ENCODE measurements at places on chromosomes 4 and X.

- no peak for DNase-seq
Measured at GRCh38 chrX:120671963-120672362, 42.1 kb upstream of the C1GALT1C1 start.

GRCh38 chr4:45638641-45639040 lies 485.2 kb downstream of the GABRG1 start:
- DNase-seq: no peak

DNA sequence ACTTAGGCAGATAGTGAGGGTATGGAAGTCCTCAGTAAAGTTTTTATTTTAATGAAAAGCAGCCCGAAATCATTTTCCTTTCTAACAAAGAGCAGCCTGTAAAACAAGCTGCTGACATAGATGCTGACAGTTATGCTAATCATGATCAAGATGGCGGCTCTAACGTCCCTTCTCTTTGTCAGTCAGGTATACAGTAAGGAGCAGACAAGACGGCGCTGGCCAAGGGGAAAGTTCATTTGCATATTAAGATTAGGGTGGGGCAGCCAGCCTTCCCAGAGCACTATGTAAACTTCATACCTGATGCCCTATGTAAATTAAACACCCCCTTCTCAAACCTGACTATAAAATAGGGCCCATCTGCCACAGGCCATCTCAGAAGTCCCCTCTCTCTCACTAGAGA lies 76.9 kb downstream of the MAGEB10 start:
- DNase-seq: no peak

GRCh38 chr4:76767983-76768382 lies 130.0 kb downstream of the SOWAHB start:
- DNase-seq: no peak

DNA sequence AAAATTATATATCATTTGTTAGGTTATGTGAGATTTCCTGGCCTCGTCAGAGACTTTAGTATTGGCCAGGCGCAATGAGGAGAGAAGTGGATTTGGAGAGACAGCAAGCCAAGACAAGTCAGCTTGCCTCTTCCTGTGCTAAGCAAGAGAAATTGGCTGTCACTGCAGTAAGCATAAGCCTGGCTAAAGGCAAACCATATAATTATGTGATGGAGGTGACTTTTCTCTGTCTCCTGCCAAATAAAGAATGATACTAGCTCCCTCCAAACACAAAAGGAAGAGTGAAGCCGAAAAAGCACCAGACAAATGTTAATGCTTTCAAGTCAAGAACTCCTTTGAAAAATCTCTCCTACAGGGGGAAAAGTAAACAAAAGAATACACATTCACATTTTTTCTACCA lies 2246.0 kb downstream of the ARAP2 start:
- DNase-seq: no peak

- no peak for DNase-seq
Measured at GRCh38 chrX:97564496-97564895, 680.8 kb downstream of the RPA4 start.

DNA sequence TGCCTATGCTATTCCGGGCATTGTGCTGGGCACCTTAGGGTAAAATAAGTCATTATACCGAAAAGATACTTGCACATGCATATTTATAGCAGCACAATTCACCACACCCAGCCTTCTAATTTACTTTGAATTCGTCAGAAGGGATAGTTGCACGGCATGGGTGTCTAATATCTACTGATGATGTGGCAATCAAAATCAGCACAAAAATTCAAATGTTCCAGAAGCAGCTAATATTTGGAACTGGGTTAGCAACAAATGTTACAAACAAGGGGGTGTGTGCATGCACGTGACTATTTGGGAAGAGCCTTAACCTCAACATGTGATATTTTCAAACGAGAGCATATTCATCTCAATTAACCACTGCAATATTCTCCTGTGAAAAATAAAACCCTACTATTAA lies 79.7 kb upstream of the PRSS48 start:
- DNase-seq: no peak

DNA sequence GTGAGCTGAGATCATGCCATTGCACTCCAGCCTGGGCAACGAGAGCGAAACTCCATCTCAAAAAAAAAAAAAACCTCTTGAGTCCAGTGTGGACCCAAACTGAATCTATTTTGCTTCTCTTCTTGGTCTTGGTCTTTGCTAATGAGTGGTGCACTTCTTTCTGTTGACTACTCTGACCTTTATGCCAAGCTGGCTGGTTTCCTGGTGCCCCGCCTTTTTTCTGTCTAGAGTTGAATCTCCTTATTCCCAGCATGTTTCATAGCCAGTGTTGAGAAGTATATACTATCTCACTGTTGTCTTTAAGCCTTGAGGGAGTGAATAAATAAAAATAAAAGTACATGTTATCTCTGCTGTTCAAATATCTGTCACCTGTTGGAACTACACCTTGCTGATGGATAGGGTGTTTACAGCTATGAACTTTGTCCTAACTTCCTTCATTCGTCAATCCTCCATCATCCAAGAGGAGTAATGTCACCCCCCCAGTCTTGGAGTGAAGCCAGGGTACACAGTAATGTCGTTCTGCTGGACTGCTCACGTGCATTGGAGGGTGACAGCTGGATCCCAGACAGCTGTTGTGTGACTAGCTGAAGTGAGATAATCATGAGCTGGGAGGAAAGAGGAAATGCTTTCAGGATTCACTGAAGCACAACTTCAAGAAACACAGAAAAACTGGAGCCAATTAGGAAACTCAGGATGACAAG lies 99.3 kb upstream of the PRKG2 start:
- DNase-seq: no peak

DNA sequence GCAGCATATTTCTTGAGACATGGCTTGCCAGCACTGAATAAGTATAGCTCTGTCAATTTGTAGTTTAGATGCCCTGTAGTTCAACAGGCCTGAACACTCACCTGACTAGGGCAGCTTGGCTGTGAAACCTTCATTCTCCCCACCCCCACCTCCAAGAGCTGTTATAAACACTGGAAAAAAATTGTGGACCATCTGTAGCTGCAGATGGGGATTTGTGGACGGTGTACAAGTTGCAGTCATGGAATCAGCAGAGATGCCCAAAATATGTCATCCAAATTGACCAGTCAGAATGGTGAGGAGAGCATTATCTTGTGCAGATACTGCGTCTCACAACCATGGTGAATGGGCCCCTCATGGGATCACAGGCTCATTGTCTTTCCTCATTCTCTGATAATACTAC lies 76.2 kb upstream of the PAQR3 start:
- no peak for DNase-seq

- DNase-seq: no peak
Measured at GRCh38 chr4:88962396-88962795, 94.6 kb downstream of the FAM13A start.
